Mesothelial cell of epicardium (in vitro differentiated cells): ENCODE measurements at places on chromosomes 2 and 18. TPM values are rescaled to one million over a fixed set of nuclear protein-coding genes. Genes with fewer than 3 reads are reported as not detected.

DNA sequence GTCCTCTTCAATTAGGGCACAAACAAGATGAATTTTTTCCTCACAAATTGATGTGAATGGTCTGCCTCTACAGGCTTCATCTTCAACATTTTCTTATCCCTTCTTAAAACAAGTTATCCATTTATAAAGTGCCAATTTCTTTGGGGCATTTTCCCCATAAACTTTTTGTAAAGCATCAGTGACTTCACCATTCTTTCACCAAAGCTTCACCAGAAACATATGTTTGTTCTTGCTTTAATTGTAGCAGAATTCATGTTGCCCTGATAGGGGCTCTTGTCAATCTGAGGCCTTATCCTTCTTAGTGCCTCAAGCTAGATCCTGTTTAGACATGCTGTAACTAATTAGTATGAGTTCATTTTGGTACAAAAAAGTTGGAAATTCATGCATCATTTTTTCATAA lies 226.2 kb downstream of the TNS1 start:
- no peak for DNase-seq

DNA sequence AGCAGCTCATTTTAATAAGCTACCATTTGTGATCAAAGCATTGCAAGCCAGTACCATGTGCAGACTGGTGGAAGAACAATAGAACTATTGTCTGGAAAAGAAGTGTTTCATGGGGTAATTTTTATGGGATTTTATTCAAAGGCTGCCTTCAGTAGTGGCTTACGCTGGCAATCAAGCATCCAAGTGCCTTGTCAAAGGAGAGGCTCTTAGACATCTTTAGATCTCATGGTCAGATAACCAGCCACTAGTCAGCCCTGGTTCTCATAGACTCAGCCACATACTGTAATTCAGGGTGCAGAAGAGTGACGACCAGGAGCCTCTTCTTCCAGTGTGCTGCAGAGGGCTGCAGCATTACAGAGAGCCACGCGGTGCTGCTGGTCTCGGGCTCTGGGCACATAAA lies 98.5 kb upstream of the NOSTRIN start:
- DNase-seq, result no peak

The RAB11FIP5 gene
- 23.3 to 25.4 TPM (median 25.1 TPM) in 3 replicates for total RNA-seq

GRCh38 chr2:68863996-68864395 lies 7.2 kb downstream of the BMP10 start:
- DNase-seq, result no peak

The CNGA3 gene
- not detected in 3 replicates for total RNA-seq

DNA sequence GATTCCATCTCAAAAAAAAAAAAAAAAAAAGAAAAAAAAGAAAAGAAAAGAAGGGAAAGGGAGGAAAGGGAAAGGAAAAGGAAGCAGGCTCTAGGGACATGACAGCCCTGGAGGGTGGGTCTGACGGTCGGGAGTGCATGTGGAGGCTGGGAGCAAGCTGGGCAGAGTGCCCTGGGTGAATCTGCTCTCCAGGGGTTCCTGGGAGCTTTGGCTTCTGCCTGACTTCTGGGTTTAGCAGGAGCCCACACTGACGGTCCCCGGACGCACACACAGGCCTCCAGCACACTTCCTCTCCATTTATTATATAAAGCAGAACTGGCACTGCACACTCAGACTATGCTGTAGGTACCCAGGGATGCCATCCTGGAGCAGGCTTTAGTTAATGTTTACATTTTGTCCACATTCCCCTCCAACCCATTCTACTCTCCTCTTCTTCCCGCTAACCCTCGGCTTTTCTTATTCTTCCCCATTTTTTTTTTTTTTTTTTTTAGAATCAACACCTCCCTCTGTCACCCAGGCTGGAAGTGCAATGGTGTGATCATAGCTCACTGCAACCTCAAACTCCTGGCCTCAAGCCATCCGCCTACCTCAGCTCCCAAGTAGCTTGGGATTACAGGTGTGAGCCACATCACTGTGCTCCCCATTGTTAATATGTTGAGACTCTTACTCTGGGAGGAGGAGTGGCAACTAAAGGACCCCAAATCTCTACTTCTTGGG lies 151.1 kb upstream of the SLC1A4 start:
- no peak for DNase-seq

DNA sequence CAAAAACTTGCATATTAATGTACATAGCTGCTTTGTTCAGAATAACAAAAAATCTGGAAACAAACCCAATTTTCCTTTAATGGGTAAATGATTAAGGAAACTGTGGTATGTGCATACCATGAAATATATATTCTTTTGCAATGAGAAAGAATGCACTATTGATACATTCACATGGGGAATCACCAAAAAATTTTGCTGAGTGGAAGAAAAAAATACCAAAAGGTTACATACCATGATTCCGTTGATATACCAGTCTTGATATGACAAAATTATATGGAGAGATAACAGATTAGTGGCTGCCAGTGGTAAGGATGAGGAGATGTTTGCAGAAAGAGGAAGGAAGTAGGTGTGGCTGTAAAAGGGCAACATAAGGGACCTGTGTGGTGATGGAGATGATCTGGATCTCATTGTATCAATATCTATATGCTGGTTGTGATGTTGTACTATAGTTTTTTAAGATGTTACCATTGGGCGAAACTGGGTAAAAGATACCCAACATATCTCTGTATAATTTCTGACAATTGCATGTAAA lies 54.6 kb upstream of the BCL2L11 start:
- DNase-seq, result no peak

The SLC16A14 gene
- 9.5 to 10.1 TPM (median 9.7 TPM) in 3 replicates for total RNA-seq

The SCN3A gene
- 0.11 to 0.23 TPM (median 0.16 TPM) in 3 replicates for total RNA-seq

- DNase-seq, result no peak
Observed at GRCh38 chr2:45072064-45072861, 63.0 kb upstream of the SIX2 start.

DNA sequence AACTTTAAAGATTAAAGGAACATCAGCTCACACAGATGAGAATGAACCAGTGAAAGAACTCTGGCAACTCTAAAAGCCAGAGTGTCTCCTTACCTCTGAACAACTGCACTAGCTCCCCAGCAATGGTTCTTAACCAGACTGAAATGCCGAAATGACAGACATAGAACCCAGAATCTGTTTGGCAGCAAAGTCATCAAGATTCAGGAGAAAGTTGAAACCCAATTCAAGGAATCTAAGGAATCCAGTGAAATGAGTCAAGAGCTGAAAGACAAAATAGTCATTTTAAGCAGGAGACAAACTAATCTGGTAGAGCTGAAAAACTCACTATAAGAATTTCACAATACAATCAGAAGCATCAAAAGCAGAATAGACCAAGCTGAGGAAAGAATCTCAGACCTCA lies 72.0 kb downstream of the STRADB start:
- no peak for DNase-seq

DNA sequence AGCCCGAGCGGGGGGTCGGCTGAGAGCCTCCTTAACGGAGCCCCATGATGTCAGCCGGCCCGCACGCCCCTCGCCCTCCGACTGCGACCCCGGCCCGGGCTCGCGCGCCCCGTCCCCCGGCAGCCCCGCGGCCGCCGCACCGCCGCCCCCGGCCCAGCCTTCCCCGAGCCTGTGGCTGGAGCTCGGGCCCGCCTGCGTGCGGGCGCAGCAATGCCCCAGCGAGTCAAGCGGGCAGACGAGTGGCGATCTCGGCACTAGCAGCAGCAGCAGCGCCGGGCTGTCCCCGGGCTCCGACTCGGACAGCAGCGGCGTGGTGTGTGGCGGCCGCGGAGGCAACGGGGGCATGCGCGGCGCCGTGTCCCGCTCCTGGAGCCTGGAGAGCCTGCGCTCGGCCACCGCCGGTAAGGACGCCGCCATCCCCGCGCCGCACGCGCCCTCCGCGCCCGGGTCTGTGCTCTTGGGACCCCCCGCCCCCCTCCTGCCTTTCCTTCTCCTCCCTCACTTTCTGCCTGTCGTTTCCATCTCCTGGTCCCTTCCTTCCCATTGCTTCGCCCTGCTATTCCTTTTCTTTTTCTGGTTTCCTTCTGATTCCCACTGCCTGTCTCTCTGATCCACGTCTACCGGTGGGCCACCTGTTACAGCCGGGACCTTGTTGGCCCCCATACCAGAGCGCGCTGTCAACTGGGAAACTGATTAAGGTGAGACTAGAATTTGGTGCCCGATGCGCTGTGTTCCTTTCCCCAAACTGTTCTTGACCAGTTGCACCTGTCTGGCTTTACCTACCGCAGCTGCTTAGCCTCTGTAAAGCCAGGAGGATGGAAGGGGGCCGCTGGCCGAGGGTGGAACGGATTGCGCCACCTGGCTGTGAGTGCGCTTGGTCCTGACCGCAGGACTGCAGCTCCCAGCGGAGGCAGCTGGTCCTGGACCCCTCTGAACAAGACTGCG lies 127.4 kb downstream of the ARHGEF4 start:
- DNase-seq, result no peak

The KCNIP3 gene
- total RNA-seq, result 8.3 to 9.2 TPM (median 8.3 TPM) in 3 replicates

The ZAP70 gene
- 1.9 to 3.1 TPM (median 2.3 TPM) in 3 replicates for total RNA-seq

DNA sequence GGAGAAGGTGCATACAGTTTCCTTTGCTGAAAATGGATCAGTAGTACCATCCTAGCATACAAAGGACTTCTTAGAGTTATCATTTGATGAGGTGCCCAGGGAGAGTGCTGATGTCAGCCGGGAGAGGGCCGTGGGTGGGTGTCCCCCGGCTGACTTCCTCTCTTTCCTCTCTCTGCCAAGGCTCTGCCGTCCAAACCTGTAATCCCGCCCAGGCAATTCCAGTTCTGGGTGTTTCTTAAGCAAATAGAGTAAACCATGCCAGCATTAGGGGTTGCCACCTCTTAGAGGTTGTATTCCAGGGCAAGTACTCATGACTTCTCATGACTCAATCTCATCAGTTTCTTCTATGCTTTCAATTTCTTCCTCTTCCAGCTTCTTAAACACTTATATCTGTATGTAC lies 117.2 kb downstream of the GATA6 start:
- no peak for DNase-seq

The TYMS gene
- total RNA-seq, result 54.0 to 60.8 TPM (median 55.4 TPM) in 3 replicates

The SH3RF3 gene
- 2.5 to 2.8 TPM (median 2.7 TPM) in 3 replicates for total RNA-seq

The ARHGEF4 gene
- 20.9 to 25.5 TPM (median 23.9 TPM) in 3 replicates for total RNA-seq

- DNase-seq, result no peak
Observed at GRCh38 chr2:11245322-11245721, 90.1 kb downstream of the SLC66A3 start.

DNA sequence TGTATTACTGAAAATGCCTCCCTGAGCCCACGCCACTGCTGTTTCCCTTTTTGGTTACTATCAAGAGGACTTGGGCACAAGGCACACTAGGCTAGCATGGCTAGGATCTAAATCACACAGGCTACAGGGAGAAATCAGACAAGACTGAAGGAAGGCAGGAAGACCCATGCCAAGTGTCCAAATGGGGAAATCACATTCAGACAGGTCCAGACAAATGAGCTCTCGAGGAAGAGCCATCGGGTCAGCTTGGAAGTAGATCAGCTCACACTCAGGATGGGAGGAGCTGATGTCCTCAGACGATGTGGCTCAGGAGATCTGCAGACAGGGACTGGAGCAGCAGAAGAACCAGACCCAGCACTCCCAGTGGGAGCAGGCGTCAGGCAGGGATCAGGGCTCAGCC lies 113.2 kb downstream of the COL6A3 start:
- DNase-seq, result no peak

DNA sequence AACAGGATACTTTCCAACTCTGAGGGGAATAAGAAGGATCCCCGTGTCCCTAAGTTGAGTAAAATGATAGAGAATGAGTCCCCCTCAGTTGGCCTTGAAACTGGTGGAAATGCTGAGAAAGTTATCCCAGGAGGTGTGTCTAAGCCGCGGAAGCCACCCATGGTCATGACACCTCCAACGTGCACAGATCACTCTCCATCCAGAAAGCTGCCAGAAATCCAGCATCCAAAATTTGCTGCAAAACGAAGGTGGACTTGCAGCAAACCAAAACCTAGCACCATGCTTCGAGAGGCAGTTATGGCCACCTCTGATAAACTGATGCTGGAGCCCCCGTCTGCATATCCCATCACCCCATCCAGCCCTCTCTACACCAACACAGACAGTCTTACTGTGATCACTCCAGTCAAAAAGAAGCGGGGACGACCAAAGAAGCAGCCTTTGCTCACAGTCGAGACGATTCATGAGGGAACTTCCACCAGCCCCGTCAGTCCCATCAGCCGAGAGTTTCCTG lies 270.1 kb downstream of the SETBP1 start:
- DNase-seq, result no peak

The FHOD3 gene
- 14.0 to 16.3 TPM (median 14.6 TPM) in 3 replicates for total RNA-seq

GRCh38 chr2:222835143-222835822 lies 25.6 kb upstream of the ACSL3 start:
- no peak for DNase-seq

GRCh38 chr18:46406539-46406932 lies 250.5 kb downstream of the LOXHD1 start:
- DNase-seq, result no peak

DNA sequence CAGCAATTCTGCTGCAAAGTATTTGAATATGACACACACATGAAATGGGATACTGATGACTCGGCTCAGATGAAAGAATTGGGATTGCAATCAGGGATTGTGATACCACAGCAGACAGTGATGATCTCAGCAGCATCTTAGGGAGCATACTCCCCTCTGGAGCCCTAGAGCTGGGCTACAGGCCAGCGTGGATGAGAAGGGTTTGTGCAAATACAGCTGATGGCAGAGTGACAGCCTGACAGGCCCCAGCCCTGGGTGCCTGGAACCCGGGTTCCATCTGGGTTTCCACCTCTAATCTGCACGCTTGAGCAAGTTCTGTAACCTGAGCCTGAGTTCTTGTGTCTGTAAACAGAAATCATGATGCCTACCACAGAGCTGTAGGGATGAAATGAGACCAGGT lies 418.0 kb downstream of the LRATD1 start:
- no peak for DNase-seq

- no peak for DNase-seq
Observed at GRCh38 chr2:240443891-240444301, 8.4 kb downstream of the GPC1 start.

GRCh38 chr18:45136381-45137086 lies 455.8 kb downstream of the SETBP1 start:
- DNase-seq, result no peak

The AQP12A gene
- total RNA-seq, result not detected in 3 replicates

DNA sequence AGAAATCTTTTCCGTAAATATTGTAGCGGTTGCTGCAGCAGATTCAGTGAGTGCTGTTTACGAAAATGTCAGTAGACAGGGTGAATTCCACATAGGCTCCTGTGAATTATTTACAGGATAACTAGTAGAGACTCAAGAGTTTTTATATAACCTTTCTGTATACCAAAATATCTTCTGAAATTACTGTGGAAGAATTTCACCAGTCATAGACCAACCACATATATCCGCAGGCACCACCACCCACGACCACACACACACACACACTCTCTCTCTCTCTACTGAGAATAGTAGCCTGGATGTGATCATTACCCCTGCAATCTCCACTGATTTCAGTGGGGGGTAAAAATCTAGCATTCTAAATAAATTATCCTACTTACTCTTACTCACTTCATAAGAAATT lies 341.8 kb downstream of the RBM43 start:
- DNase-seq, result no peak
